ENCODE measurements at places on chromosomes 6 and 20. TPM values are rescaled to one million over a fixed set of nuclear protein-coding genes. Genes with fewer than 3 reads are reported as not detected.

GRCh38 chr20:62351469-62352401 lies 15.4 kb downstream of the LAMA5 start:
- H3K4me3 ChIP-seq, result no peak overlapping the region
- DNase-seq, result no peak
- no peaks in the 10 kb centered on the region for H3K4me1 ChIP-seq
- no peaks in the 10 kb centered on the region for H3K27me3 ChIP-seq

- H3K27ac ChIP-seq, result no peak overlapping the region
- no peaks in the 10 kb centered on the region for H3K36me3 ChIP-seq
- H3K27me3 ChIP-seq, result peaks cover 5% of the 10 kb centered on the region
- DNase-seq, result no peak
- H3K4me3 ChIP-seq, result no peak overlapping the region
Observed at GRCh38 chr6:105045526-105045925, 88.6 kb downstream of the LIN28B start.

DNA sequence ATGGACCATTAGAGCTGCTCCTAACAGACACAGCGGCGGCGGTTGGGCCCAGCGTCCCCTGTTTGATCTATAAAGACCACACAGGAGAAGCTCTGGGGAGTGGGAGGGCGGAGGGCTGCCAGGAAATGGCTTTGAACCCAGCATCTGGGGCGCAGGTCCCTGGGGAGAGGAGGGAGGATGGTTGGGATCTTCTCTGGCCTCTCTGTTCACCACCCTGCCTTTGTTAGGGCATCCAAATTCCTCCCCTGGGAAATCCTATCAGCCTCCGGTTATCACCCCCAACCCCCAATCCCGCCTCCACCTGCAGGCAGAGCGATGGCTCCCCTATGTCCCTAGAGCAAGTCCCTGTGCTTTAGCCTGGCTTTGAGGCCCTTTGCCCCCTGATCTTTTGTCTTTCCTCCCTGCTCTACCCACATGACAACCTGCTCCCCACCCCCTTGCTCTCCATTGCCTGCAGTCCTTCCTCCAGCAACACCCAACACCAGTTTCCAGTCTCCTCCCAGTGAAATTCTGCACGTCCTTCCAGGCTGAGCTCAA lies 7.1 kb downstream of the XKR7 start:
- H3K27me3 ChIP-seq, result peaks cover 19% of the 10 kb centered on the region
- no peaks in the 10 kb centered on the region for H3K36me3 ChIP-seq
- no peak overlapping the region for H3K4me3 ChIP-seq
- H3K4me1 ChIP-seq, result no peaks in the 10 kb centered on the region
- no peak overlapping the region for H3K27ac ChIP-seq
- no peak for DNase-seq

GRCh38 chr20:47665221-47665991 lies 119.9 kb downstream of the SULF2 start:
- H3K27me3 ChIP-seq, result no peaks in the 10 kb centered on the region
- H3K4me1 ChIP-seq, result peaks cover 3% of the 10 kb centered on the region
- DNase-seq, result no peak
- no peak overlapping the region for H3K4me3 ChIP-seq

- H3K4me3 ChIP-seq, result no peak overlapping the region
- no peaks in the 10 kb centered on the region for H3K4me1 ChIP-seq
- no peaks in the 10 kb centered on the region for H3K36me3 ChIP-seq
- no peaks in the 10 kb centered on the region for H3K27me3 ChIP-seq
Observed at GRCh38 chr6:54254886-54255285, 53.4 kb upstream of the TINAG start.

DNA sequence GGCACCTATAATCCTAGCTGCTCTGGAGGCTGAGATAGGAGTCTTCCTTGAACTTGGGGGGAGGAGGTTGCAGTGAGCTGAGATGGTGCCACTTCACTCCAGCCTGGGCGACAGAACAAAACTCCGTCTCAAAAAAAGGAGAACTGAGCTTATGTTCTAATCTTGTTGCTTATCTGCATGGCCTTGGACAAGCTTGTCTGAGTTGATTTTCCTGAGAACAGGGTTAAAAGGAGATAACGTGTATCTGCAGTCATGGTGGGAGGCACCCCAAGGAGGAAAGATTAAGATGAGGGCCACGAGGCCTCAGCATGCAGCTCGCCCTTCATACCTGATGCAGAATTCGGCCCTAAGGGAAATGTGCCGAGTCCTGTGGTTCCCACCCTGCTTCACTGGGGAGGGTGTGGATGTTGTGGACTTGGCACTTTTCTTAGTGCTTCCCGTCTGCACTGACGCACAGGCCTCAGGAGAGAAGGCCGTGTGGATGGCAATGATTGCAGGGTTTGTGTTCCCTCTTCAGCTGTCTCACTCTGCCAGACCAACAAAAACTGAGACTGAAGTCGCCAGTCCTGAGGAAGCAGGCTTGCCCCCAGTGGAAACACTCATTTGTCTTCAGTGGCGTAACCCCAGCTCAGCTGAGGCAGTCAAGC lies 56.3 kb downstream of the EZR start:
- no peaks in the 10 kb centered on the region for H3K4me1 ChIP-seq
- H3K27ac ChIP-seq, result peak overlapping the region; percentile 13
- no peak for DNase-seq
- H3K27me3 ChIP-seq, result no peaks in the 10 kb centered on the region
- H3K36me3 ChIP-seq, result peaks cover 67% of the 10 kb centered on the region
- no peak overlapping the region for H3K4me3 ChIP-seq

GRCh38 chr20:42483730-42484303 lies 705.9 kb downstream of the PTPRT start:
- no peak overlapping the region for H3K4me3 ChIP-seq
- H3K27ac ChIP-seq, result no peak overlapping the region
- no peaks in the 10 kb centered on the region for H3K27me3 ChIP-seq
- no peaks in the 10 kb centered on the region for H3K36me3 ChIP-seq
- no peak for DNase-seq
- no peaks in the 10 kb centered on the region for H3K4me1 ChIP-seq

Gene POLR1C
- total RNA-seq, result 24.3 TPM

Gene SUMO4
- 8.1 TPM for total RNA-seq

Gene KCNG1
- 0.30 TPM for total RNA-seq

Gene PPIL6
- not detected for total RNA-seq

Gene HCK
- total RNA-seq, result 0.10 TPM

Gene PLCB1
- 1.9 TPM for total RNA-seq

Measured in activated CD4-positive, alpha-beta memory T cell treated with anti-CD3 and anti-CD28 coated beads, Interleukin-2, amount 10 ng/mL, durations not matched to agents 7 days and 5 days (primary cell).